ENCODE measurements at places on chromosomes 7 and 10. TPM values are rescaled to one million over a fixed set of nuclear protein-coding genes. Genes with fewer than 3 reads are reported as not detected.

DNA sequence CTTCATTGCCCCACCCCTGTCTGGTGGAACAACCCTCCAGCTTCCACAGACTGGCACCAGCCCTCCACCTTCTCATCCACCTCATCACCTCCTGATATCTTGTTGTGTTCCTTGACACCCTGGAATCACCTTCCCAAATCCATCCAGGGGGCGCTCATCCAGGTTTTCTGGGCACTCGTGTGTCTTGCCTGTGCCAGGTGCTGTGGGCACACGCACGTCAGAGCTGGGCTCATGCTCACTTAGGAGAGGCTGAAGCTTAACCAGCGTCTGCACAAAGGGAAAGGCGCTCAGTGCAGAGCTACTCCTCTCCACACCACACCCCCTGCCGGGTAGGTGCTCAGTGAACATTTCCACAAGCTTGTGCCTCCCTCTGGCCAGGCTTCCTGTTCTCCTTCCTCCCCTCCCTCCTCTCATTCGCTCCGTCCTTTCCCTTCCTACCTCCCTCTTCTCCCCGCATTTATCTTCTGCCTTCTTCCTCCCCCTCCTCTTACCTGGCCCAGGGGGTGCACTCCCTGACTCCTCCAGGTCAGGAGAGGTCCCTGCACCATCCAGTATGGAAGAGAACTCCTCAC, 4.8 kb downstream of the ADCYAP1R1 start:
- H3K4me3 ChIP-seq, result no peak overlapping the region
- no peaks in the 10 kb centered on the region for H3K4me1 ChIP-seq
- no peak for DNase-seq
- H3K27me3 ChIP-seq, result no peaks in the 10 kb centered on the region
- no peaks in the 10 kb centered on the region for H3K36me3 ChIP-seq

- no peaks in the 10 kb centered on the region for H3K4me1 ChIP-seq
- H3K27ac ChIP-seq, result no peak overlapping the region
- no peaks in the 10 kb centered on the region for H3K36me3 ChIP-seq
- H3K4me3 ChIP-seq, result no peak overlapping the region
Measured at GRCh38 chr7:156988343-156989185, 21.9 kb downstream of the MNX1 start.

- no peak overlapping the region for H3K27ac ChIP-seq
- H3K4me3 ChIP-seq, result no peak overlapping the region
- DNase-seq, result no peak
- H3K36me3 ChIP-seq, result no peaks in the 10 kb centered on the region
- no peaks in the 10 kb centered on the region for H3K27me3 ChIP-seq
Measured at GRCh38 chr7:137771679-137772078, 75.1 kb downstream of the DGKI start.

- H3K27me3 ChIP-seq, result no peaks in the 10 kb centered on the region
- no peaks in the 10 kb centered on the region for H3K36me3 ChIP-seq
- H3K27ac ChIP-seq, result no peak overlapping the region
Measured at GRCh38 chr7:36473454-36474282, 84.0 kb downstream of the ANLN start.

PTPN20 gene
- total RNA-seq, result 1.3 TPM

GRCh38 chr10:110562348-110562747, 5.1 kb upstream of the SMC3 start:
- no peak overlapping the region for H3K27ac ChIP-seq
- peaks cover 9% of the 10 kb centered on the region for H3K27me3 ChIP-seq
- no peak for DNase-seq
- no peak overlapping the region for H3K4me3 ChIP-seq
- H3K4me1 ChIP-seq, result peaks cover 5% of the 10 kb centered on the region

DNA sequence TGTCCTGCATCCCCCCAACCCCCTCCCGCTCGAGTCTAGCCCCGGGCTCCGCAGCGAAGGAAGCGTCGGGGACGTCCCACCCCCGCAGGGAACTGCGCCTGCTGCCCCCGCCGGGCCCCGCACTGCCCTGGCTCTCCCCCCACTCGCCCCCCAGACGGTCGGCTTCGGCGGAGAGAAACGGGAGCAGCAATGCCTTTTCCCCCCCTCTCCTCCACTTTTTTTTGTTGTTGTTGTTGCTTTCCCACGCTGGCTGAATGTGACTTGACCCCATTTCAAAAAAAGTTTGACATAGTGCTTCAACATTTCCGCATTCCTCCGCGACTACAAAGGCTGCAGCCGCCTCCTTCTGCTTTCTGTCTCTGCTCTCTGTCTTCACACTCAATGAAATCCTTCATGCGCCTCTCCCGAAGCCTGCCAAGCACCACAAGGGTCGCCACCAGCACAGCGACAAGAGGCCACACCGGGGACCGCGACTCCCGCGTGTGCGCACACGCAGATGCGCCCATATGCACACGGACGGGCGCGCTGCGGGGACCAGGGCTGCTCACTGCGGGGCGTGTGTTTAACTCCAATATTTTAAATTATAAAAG, 1.0 kb downstream of the CDK6 start:
- H3K27ac ChIP-seq, result peak overlapping the region; percentile 73
- no peaks in the 10 kb centered on the region for H3K36me3 ChIP-seq
- H3K27me3 ChIP-seq, result no peaks in the 10 kb centered on the region
- H3K4me3 ChIP-seq, result peak overlapping the region; percentile 81

HMX2 gene
- not detected for total RNA-seq

GRCh38 chr7:121544726-121545125, 148.6 kb upstream of the FAM3C start:
- H3K36me3 ChIP-seq, result no peaks in the 10 kb centered on the region
- H3K27me3 ChIP-seq, result no peaks in the 10 kb centered on the region
- H3K4me1 ChIP-seq, result no peaks in the 10 kb centered on the region
- no peak overlapping the region for H3K4me3 ChIP-seq
- H3K27ac ChIP-seq, result no peak overlapping the region
- no peak for DNase-seq

- no peak overlapping the region for H3K4me3 ChIP-seq
- H3K36me3 ChIP-seq, result no peaks in the 10 kb centered on the region
- DNase-seq, result no peak
- no peaks in the 10 kb centered on the region for H3K27me3 ChIP-seq
Measured at GRCh38 chr7:4006687-4007086, 675.4 kb upstream of the FOXK1 start.

AFAP1L2 gene
- total RNA-seq, result 1.6 TPM

DNA sequence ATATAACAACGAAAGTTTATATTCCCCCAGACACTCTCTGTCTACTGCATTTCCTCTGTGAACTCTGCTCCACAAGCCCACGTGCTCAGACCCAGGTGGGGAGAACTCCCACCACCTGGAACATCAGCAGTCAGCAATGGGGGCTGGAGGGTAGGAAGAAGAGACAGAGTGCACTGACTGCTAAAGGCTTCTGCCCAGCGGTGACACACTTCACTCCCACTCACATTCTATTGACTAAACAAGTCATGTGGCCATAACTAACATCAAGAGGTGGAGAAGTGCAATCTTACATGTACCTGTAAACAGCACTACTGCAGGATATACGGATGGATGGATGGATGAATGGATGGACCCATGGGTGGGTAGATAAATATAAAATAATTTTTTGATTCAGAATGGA, 122.2 kb downstream of the MPP7 start:
- no peak overlapping the region for H3K27ac ChIP-seq
- H3K4me3 ChIP-seq, result no peak overlapping the region
- H3K4me1 ChIP-seq, result peaks cover 25% of the 10 kb centered on the region
- H3K36me3 ChIP-seq, result no peaks in the 10 kb centered on the region
- no peaks in the 10 kb centered on the region for H3K27me3 ChIP-seq

GRCh38 chr10:77756319-77757232, 119.0 kb upstream of the KCNMA1 start:
- H3K27me3 ChIP-seq, result no peaks in the 10 kb centered on the region
- H3K27ac ChIP-seq, result no peak overlapping the region
- DNase-seq, result no peak
- no peaks in the 10 kb centered on the region for H3K36me3 ChIP-seq
- H3K4me1 ChIP-seq, result no peaks in the 10 kb centered on the region

- no peaks in the 10 kb centered on the region for H3K27me3 ChIP-seq
- H3K4me1 ChIP-seq, result peaks cover 73% of the 10 kb centered on the region
- no peaks in the 10 kb centered on the region for H3K36me3 ChIP-seq
- DNase-seq, result no peak
- no peak overlapping the region for H3K27ac ChIP-seq
Measured at GRCh38 chr10:114538181-114538906, 119.7 kb downstream of the ABLIM1 start.

CYP2C19 gene
- not detected for total RNA-seq
